Parietal lobe (tissue), 2 donors: ENCODE measurements at places on chromosomes 6 and 20. TPM values are rescaled to one million over a fixed set of nuclear protein-coding genes. Genes with fewer than 3 reads are reported as not detected.

NHSL1 gene
- total RNA-seq = 117 TPM

SLC2A10 gene
- total RNA-seq = 5.6 TPM

PREX1 gene
- total RNA-seq = 45.7 TPM

COL11A2 gene
- 3.4 TPM for total RNA-seq
